ENCODE measurements at places on chromosomes 5 and 9. TPM values are rescaled to one million over a fixed set of nuclear protein-coding genes. Genes with fewer than 3 reads are reported as not detected.

DNA sequence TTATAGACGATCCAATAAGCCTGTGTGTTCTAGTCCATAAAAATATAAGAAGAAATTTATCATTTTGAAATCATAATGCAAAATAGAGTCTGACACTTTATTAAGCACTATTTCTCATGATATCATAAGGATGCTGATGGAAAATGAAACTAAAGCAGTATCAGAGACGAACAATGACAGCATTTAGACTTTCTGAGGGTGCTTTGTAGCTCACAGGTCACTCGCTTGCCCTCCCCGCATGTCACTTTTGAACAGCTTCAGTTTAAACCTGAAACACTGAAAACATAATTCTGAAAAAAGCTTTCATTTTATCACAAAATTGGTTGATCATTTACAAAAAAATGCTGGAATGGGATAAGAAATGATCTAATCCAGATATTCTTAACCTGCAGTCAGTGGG, 247.1 kb downstream of the EBF1 start:
- no peak for DNase-seq

- no peak for DNase-seq
Observed at GRCh38 chr5:106393276-106393675, 1277.5 kb downstream of the EFNA5 start.

GRCh38 chr9:131020388-131020787, 11.4 kb downstream of the LAMC3 start:
- DNase-seq, result peak; percentile 72

DNA sequence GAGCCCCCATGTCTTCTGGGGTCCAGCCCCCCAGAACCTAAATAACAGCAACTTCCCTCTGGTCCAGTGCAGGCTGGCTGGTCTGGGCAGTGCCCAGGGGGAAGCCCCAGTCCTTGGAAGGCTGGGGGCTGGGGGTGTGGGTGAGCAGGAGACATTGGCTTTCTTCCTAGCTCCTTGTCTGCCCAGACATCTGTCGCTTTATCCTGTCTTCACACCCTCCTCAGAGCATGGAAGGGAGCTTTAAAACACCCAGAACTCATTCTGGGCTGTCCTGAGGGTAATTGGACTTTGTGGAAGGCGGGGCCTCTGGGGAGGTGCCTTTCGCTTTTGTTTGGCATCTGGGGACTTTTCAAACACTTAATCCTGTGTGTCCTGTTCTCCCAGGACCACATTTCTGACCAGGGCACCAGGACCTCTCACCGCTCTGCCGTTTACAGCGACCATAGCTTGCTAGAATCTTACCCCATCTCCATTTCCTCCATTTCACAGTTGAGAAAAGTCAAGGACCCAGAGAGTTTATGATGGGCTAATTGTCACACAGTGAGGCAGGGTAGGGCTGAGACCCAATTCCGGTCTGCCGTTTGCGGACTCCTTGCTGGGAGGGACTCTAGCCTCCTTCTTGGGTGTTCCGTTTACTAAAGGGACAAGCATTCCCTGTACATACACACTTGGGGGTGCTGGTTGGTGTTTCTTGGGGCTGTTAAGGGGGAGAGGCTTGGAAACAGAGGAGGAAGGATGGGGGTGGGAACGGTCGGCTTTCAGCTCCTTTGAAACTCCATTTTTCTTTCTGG, 1.1 kb downstream of the GSN start:
- DNase-seq, result peak; percentile 25

DNA sequence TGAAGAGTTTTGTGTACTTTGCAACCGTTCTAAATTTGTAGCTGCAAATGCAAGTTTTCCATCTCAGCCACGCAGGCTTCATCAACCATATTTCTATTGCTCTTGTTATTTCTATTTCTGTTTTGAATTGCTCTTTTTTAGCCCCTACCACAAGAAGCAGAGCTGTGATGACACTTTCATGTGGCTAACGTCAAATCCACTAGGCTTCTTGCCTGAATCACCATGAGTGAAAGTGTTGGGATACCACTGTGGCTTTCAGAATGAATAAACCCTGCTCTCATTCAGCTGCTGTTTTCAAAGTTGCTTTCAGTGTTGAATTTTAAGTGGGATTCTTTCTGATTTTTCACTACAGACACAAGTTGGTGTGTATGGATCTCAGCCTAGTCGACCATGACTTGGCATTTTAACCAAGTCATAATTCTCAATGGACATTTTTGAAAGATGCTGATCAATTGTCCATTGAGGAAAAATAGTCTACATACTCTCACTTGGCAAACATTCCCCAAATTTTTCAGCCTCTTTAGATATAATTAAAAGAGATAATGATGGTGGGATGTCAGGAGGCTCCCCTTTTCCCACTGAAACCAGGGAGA, 41.0 kb upstream of the MTAP start:
- DNase-seq, result no peak

- peak; percentile 66 for DNase-seq
Observed at GRCh38 chr9:83956436-83957247, 23.4 kb downstream of the HNRNPK start.

GRCh38 chr5:162068936-162069335, 1.4 kb downstream of the GABRG2 start:
- no peak for DNase-seq

DNA sequence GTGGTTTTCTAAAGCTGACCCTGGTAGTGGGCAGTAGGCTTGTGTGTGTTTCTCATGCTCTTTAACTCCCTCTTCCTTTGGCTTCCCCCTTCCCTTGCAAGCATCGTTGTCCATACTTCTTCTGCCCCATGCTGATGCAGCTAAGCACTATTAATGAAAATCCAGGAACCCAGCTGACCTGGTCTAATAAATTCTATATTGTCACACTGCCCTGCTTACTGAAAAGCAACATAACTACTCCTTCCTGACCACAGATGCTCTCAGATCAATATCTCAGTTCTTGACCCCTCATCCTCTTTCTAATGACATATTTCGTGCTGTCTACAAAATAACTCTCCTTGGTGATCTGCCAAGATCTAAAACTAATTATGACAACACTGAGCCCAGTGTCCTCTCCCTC, 405.5 kb downstream of the EFNA5 start:
- no peak for DNase-seq

DNA sequence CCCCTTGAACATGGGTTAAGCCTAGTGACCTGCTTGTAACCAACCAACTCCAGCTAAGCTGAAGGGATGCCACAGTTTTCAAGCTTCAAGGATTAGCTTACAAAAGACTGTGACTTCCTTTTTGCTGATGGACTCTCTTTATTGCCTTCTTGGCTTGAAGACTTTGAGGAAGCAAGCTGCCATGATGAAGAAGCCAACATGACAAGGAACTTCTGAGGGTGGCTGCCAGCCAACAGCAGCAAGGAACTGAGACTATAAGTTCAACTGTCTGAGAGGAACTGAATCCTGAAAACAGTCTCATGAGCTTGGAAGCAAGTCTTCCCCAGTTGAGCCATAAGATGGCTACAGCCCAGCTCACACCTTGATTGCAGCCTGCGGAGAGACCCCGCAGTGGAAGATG, 116.1 kb upstream of the TAF11L2 start:
- no peak for DNase-seq

GRCh38 chr5:176847726-176848290, 37.4 kb downstream of the UNC5A start:
- DNase-seq, result no peak

DNA sequence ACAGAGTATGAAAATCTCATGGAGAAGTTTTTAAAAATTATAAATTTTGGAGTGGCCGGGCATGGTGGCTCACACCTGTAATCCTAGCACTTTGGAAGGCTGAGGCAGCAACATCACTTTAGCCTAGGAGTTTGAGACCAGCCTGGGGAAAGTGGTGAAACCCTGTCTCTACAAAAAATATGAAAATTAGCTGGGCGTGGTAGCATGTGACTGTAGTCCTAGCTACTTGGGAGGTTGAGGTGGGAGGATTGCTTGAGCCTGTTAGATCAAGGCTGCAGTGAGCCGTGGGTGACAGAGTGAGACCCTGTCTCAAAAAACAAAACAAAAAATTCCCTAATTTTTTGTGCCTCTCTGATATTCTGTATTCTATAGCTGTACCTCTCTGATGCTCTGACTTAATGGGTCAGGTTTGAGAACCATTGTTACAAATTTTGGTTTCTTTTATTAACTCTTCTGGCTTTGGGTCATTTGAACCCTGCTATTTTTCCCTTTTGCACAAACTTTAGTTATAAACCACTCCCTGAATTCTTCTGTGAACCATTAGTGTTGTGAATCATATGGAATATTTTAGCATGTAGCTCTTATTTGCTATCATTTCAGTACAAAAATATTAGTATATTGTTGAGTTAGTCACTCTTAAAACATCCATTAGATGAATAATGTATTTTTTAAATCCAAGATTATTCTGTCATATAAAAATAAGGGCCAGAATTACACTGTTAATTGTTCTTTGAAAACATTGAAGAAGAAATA, 51.0 kb downstream of the FER start:
- DNase-seq, result peak; percentile 27

GRCh38 chr9:106084702-106085101, 390.4 kb downstream of the TMEM38B start:
- DNase-seq, result no peak

DNA sequence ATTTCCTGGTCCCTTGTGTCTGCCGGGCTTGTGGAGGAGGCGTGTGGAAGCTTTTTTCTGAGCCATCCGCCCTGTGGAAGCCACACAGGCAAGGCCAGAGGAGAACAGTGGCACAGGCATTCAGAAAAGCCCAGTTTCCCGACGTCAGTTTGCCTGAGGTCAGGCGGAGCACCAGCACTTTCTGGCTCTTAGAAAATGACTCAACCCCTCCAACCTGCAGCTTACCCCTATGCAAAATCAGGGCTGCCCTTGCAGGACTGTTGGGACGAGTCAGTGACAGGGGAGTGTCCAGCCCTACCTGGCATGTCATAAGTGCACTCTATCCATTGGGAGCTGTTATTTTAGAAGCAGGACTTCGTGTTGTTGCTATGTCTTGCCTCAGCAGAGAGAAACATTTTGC, 216.0 kb downstream of the NR3C1 start:
- no peak for DNase-seq

- DNase-seq, result no peak
Observed at GRCh38 chr9:72274916-72275315, 90.1 kb downstream of the ZFAND5 start.

GRCh38 chr9:74122661-74123060, 374.5 kb upstream of the RORB start:
- no peak for DNase-seq

DNA sequence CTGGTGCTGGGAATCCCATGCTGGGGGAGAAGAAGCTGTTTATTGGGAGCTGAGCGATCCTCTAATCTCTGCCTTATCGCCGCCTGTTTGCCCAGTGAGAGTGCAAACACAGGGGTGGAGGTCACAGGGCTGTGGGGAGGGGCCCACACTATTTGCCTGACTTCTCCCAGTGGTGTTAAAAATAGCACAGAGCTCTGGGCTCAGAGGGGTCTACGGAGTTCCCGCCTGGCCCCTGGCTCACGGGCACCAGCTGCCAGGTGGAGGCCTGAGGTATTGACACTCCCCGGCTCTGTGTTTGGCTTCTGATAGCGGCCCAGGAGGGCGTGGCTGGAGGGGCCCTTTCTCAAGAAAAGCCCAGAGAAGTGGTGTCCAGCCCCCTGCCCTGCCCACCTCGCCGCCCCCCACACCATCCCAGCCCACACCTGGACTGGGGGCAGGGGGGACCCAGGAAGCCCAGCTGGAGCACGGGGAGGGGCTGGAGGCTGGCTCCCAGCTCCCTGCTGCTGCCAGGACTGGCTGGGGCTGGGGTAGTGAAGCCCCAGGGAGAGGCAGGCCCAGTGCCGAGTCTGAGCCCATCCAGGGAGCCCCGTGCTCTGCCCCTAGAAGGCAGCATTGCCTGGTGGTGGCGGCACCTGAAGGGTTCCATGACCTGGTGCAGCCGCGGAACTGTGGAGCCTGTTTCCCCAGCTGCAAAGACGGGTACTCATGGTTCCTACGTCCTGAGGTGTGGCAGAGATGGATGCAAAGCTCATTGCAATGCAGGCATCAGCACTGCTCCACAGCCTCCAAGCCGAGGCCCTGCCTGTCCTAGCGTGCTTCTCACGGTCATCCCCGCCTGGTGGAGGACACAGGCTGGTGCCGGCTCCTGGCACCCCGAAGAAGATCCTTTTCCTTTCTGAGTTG, 35.7 kb upstream of the EGFL7 start:
- DNase-seq, result no peak

DNA sequence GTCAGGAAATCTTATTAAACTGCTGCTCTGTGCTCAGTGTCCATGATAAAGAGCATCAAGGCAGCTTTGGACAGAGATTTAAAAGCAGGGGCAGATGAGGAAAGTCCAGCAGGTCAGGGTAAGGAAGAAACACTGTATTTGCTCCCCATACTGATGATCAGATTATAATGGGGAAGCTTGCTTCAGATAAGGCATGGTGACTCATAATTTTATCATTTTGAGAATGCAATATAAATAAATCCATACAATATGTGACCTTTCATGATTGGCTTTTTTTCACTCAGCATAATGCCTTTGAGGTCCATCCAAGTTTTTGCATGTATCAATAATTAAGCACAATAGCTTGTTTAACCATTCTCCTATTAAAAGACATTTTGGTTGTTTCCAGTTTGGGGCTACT, 48.1 kb upstream of the LHFPL2 start:
- peak; percentile 28 for DNase-seq

GRCh38 chr9:111158363-111158762, 120.1 kb upstream of the LPAR1 start:
- peak; percentile 45 for DNase-seq

DNA sequence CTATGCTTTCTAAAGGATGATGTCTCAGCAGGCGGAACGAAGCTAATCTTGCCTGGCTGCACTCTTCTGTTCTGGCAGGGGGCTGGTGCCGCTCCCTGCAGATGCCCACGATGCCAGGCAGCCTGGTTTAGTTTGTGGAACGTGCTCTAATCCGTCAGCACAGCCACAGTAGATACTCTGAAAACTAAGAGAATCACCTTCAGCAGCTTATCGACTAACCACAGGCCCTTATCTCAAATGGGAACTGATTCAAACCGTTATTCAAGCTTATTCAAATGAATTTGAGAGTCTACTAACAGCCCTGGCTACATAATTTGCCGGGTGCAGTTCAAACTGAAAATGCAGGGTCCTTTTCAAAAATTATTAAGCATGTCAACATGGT, 246.6 kb upstream of the ANKRD55 start:
- DNase-seq, result peak; percentile 34

- no peak for DNase-seq
Observed at GRCh38 chr5:180338001-180338707, 15.0 kb downstream of the GFPT2 start.

IL4 gene
- not detected for polyA plus RNA-seq

MELK gene
- polyA plus RNA-seq, result 56.1 TPM

ACOT12 gene
- polyA plus RNA-seq, result 1.1 TPM

NEUROG1 gene
- polyA plus RNA-seq, result not detected

TRIM7 gene
- polyA plus RNA-seq, result 4.7 TPM

PCDHA1 gene
- polyA plus RNA-seq, result 0.12 TPM

DIRAS2 gene
- 0.01 TPM for polyA plus RNA-seq

SLC30A5 gene
- 48.0 TPM for polyA plus RNA-seq

SRP19 gene
- 118 TPM for polyA plus RNA-seq

OLFM1 gene
- 2.0 TPM for polyA plus RNA-seq
